RPMI7951 (cell line): ENCODE measurements at places on chromosomes 11 and 22.
A peak's percentile ranks its signal among the peaks of the same experiment; 100 is the strongest.

DNA sequence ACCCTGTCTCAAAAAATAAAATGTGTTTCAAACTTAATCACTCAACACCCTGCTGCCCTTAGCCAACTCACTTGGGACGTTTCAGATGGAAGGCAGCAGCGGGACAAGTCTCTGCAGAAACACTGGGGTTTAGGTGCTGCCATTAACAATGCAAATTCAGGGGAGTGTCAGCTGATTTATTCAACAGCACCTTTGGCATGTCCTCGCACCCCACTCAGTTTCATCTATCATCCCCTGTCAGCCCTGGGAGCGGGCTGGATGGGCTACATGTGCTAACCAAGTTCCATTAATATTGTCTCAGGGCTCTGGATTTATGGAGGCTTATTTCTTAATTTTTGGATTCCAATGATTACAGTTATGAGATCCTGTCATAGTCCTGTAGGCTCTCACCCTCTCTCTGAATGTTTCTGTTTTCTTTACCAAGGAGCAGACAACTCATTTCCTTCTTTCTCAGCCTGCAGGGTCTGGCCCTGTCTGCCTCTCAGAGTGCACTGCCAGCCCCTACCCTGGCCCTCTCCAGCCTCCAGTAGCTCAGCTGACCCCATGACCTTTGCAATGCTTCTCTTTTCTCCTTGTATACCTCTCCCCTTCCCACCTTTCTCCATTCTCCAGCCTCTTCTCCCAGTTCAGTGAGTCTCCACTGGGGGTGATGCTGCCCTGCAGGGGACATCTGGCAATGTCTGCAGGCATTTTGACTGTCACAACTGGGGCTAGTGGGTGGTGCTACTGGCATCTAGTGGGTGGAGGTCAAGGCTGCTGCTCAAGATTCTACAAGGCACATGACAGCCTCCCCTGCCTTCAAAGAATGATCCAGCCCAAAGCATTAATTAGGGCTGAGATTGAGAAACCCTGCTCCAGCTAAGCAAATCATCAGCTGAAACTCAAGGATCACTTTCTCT, 79.0 kb downstream of the APIP start:
- peak; percentile 24 for DNase-seq

- peak; percentile 70 for DNase-seq
Observed at GRCh38 chr22:36194971-36195370, 6.6 kb downstream of the APOL4 start.

DNA sequence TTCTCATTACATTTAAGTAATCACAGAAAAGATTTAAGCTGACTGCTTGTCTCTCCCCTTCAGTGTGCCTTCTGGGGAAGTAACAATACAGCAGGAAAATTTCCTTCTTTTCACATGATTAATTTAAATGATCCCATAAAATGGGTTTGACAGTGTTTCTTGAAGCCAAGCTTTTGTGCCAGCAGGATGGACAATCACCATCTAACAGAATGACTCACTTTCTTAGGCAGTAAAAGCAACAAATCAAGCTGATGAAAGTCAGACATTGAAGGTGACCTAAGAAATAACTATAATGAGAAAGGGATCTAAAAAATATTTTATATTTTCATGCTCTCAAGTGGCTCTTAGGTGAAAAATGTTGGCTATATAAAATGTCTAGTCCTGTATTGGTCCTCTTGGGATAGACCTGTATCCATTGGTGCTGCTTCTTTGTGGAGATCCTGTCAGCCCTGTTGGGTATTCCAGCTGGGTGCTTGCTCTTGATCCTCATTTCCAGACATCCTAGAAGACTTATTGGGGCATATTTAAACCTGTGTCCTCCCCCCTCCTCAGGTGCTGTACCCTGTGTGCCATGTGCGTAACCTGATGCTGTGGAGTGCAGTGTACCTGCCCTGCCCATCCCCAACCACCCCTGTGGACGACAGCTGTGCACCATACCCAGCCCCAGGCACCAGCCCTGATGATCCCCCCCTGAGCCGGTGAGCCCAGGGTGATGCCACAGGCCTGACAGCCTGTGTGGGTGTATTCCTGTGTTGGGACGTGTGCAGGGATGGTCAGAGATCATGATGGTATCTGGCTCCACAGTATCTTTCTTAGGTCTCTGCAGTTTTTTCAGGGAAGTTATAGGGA, 62.7 kb upstream of the HORMAD2 start:
- no peak for DNase-seq

GRCh38 chr11:64876835-64877341, 1.5 kb downstream of the EHD1 start:
- DNase-seq: peak; percentile 81

GRCh38 chr11:73359930-73360742, 16.1 kb upstream of the RELT start:
- peak; percentile 25 for DNase-seq

DNA sequence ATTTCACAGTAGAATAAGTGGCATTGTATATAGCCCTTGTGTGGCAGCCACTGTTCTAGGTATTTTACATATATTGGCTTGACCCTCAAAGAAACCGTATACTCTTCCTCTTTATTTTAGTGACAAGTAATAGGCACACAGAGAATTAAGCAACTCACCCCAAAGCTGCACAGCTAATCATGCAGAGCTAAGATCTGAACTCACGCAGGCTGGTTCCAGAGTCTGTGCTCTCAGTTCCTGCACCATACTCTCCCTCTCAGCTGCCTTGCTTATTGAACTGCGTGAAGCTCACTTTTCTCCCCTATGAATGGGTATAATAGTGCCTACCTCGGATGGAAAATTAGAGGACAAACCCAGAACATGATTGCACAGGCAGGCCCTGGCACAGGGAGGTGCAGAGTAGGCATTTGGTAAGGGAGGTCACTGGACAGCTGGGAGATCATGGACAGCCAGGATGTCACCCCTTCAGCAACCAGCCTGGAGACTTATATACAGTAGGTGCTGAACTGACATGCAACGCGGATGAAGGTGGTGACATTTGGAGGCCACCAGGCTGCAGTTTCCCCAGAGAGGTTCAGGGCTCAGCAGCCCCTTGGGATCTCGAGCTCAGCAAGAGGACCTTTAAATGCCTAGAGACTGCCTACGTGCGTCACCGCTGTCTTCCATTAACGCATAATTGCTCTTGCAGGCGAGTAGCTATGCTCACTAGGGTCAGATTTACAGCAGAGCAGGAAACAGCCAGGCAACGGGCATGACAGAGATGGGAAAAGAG, 78.4 kb upstream of the TP53I11 start:
- DNase-seq: no peak

- no peak for DNase-seq
Observed at GRCh38 chr11:60954421-60954820, 2.4 kb upstream of the SLC15A3 start.

- DNase-seq: no peak
Observed at GRCh38 chr22:39938509-39939111, 21.6 kb upstream of the TMA7B start.

DNA sequence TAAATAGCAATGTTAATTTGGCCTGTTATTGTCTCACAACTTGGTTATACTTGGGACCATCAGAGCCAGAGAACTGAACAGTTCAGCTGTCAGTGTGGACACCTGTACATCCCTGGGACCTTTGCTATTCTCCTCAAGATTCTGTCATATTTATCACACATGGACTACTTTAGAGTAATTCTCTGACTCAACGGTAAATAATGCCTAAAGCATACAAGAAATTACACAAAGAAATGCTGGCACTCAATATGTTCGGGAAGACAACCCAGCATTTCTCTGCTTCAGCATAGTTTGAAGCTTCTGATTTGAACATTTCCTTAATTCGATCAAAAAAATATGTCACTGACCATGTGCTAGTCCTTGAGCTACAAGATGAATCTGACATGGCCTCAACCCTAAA, 34.6 kb upstream of the MMP13 start:
- no peak for DNase-seq

DNA sequence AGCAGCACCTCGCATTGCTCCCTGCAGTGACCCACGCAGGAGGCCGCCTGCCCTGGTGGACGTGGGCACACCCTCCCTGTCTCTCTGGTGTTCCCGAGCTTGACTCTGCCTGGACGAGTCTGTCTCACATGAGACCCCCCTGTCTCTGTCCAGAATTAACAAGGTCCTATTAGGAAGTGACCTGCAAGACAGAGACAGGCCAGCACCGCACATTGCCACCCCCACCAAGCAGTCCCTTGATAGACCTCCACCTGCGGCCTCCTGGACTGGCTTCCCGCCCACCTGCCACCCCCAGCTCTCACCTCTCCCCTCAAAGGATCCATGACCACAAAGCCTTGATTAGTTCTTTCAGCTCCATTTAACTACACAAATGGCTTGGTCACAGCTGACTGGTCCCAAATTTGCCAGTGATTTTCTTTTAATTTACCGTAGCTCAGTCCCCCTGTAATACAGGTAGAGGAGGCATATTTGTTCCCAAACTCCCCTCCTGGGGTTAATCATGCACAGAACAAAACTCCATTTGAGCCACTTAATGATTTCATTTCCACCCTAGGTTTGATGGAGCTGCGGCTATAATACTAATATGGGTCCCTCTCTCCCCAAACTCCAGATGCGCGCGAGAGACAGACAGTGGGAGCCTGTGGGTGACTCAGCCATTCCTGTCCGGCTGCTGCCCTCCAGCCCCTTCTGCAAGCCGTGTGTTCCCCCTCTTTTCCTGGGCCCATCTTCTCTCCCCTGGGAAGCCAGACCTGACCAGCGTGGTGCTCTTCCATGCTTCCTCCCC, 11.2 kb downstream of the SPATA19 start:
- DNase-seq: no peak

GRCh38 chr11:122755941-122756340, 82.4 kb upstream of the CRTAM start:
- DNase-seq: no peak

DNA sequence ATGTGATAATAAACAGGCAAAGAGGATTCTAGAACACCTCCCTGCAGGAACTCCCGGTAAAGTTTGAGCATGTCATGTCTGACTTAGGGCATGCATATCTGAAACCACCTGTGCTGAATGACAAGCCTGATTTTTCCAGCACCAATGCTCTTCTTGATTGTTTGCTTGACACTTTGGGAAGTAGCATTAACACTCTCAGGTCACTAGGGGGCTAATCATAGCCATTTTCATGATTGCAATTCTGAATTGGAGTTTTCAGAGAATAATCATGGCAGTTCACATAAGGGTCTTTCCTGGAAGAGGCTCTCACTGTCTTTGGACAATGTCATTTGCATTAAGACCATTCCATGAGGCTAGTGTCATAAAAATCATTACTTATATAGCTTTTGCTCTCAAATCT, 234.4 kb upstream of the MTNR1B start:
- no peak for DNase-seq

GRCh38 chr11:9528136-9528501, 45.4 kb upstream of the WEE1 start:
- no peak for DNase-seq

- no peak for DNase-seq
Observed at GRCh38 chr22:47851586-47851985, 1089.1 kb downstream of the TBC1D22A start.

DNA sequence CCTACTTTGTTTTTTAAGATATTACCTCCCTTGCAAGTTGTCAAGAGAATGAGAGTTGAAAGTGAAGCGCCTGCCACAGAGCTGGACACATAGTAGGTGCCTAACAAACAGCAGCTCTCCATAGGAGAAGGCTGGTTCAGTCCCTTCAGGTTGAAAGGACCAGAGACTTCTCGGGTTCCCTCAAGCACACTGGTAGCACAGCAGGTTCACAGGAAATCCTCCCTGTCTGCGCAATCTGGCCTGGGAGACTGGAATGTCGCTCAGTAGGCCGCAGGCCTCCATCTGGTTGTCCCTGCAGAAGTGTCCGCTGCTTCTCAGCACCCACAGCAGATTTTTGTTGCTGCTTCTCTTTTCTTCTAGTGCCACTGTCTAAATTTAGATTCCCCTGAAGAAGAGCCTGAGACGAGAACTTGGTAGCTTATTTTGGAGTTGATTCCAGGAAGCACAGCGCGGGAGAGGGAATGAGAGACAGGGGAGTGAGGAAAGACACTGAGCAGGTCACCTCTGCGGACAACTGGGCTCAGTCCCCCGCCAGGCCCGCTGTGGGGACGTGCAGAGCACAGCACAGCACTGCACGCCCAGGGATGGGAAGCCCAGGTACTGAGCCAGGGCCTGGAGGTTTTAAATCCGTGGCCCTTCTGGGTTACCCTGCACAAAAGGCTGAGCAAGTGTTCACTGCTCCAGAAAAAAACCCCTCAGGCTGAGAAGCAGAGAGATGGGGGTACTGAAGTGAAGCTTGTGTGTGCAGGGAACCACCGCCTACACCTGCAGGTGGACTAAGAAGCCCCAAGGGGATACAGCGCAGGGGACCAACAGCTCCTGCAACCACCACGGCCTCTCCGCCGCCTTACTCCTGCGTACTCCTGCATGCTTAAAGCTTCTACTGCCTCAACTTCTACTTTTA, 31.6 kb downstream of the RBX1 start:
- no peak for DNase-seq

GRCh38 chr11:120179057-120179672, 31.7 kb upstream of the OAF start:
- no peak for DNase-seq

- DNase-seq: no peak
Observed at GRCh38 chr11:1077417-1078119, 2.9 kb downstream of the MUC2 start.

DNA sequence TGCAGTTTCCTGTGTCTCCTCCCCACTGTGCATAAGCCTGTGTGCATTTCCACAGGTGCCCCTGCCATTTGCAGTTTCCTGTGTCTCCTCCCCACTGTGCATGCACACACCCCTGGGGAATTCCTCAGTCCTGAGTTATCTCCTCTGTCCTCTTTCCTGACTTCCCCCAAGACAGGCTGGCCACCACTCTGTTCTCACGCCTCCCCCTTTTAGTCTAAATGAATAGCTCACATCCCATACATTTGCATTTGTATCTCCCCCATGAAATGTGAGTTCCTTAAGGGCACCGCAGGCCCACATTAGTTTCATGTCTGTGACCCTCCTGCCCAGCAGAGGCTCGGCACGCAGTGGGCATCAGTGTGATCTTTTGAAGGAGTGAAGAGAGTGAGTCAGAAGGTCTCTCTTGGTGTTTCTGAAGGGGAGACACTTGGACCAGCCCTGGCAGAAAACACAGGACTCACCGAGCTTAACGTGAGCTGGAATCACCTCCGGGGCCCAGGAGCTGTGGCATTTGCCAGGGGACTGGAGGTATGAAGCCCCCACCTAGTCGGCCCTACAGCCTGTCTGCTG, 6.2 kb downstream of the LRRC74B start:
- peak; percentile 39 for DNase-seq

DNA sequence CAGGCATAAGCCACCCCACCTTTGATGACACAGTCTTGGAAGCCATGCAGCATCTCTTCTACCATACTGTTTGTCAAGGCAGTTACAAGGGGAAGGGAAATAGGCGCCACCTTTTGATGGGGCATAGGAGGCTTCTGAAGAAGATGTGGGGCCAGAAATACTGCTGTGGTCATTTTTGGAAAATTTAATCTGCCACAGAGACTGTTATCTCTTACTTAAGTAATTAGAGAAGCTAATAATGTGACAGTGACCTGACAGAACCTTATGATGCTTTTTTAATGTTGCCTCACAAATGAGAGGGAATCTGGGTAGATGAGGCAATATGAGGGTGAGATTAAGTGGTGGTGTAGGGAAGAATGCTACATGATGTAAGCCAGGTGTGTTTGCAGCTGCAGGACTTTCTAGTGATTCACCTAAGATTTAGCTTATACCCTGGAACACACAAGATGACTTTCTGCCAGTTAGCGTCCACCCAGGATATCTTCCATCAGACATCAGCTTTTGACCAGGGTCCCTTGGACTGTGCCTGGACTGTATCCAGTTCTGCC, 34.3 kb upstream of the ADORA2A start:
- no peak for DNase-seq

- peak; percentile 96 for DNase-seq
Observed at GRCh38 chr11:116853461-116854073, 16.1 kb upstream of the APOA1 start.
